Stimulated activated CD4-positive, alpha-beta T cell treated with anti-CD3 and anti-CD28 coated beads, Interleukin-1b, Interleukin-23, amount 100 ng/mL, for 1 hour (primary cell): ENCODE measurements at places on chromosomes 11 and 22.

- no peak for DNase-seq
Observed at GRCh38 chr11:15707971-15708370, 593.2 kb downstream of the INSC start.

DNA sequence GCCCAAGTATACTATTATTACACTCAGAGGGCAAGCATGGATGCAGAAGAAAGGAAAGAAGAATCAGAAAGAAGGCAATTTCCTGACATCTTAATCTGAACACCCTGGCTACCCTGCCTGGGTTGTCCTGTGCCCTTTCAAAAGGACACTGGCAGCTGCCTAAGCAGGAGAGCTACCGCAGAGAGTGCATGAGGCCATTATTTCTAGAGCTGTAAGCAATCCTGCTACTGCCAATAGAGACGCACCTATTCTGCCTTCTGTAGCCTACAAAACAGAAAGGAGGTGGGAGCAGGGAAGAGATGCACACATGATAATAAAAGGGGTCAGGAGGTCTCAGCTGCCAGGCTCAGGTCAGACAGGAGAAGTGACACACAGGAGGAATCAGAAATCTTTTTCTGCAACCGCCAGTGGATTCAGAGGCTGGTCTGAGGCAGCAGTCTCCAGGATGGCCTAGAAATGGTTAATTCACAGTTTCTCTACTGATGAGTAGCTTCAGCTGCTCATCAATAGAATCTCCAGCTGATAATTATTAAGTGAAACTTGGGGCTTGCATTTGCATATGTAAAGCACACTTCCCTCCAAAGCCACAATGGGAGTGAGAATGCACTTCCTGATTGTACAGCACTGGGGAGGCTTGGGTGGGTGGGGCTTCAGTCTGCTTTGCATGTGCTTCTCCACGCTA lies 253.9 kb downstream of the LARGE1 start:
- DNase-seq, result no peak

DNA sequence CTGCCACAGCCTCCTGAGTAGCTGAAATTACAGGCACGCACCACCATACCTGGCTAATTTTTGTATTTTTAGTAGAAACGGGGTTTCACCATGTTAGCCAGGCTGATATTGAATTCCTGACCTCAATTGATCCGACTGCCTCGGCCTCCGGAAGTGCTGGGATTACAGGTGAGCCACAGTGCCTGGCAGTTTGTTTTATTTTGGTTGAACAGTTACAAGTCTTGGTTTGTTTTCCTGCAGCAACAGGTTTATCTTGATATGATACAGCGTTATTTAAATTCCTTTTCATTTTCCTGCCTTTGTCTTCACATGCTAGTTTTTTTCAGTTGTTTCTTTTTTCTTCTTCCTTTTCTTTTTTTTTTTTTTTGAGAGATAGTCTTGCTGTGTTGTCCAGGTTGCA lies 4.0 kb upstream of the SLC3A2 start:
- DNase-seq, result no peak

DNA sequence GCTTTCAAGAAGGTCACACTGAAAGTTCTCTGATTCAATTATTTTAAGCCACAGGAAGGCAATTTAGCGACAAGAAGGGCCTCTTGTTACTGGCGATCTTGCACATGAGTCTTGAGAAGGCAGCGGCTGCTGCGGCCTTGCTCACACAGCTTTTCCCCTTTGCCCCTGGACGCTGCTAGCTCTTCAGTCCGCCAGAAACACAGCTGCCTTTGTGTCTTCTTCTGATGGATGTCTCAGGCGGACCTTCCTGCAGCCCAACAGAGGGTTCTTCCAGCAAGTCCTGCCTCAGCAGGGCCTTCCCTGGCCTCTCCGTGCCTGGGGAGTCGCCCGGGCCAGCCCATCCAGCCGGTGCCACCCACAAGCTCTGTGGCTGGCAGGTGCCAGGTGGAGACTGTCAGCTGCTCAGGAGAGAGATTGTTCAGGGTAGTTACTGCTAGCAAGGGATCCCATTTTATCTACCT lies 59.4 kb downstream of the PKNOX2 start:
- DNase-seq, result no peak

GRCh38 chr22:31342389-31343140 lies 3.6 kb downstream of the PATZ1 start:
- no peak for DNase-seq

DNA sequence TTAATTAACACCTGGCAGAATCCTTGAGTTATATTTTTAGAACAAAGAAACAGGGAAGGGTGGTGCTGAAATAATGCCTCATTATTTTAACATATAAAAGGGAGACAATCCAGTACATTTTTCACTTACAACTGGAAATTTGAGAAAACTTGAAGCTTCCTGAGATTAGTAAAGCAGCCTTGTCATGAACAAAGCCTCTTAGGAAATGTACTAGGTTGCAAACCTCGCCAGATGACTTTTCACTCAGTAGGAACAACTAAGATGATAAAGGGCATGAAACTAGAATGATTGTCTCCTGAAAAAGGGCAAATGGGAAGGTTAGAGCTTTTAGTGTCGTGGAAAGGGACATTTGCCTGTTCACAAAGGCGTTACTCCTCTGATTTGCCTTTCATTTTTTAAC lies 289.6 kb downstream of the ETS1 start:
- no peak for DNase-seq

DNA sequence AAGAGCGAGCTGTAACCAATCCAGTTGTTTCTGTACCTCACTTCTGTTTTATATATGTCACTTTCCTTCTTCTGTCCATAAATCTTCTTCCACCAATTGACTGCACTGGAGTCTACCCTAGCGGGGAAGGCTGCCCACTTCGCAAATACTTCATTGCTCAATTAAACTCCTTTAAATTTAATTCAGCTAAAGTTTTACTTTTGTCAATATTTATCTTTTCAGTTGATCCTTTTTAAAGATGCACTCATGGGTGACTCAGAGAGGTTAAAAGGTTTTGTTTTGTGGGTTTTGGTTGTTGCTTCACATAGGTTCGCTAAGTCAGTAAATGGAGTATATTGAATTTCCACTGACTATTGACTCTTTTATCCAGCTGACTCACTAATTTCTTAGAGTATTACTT lies 597.2 kb downstream of the DLG2 start:
- no peak for DNase-seq

DNA sequence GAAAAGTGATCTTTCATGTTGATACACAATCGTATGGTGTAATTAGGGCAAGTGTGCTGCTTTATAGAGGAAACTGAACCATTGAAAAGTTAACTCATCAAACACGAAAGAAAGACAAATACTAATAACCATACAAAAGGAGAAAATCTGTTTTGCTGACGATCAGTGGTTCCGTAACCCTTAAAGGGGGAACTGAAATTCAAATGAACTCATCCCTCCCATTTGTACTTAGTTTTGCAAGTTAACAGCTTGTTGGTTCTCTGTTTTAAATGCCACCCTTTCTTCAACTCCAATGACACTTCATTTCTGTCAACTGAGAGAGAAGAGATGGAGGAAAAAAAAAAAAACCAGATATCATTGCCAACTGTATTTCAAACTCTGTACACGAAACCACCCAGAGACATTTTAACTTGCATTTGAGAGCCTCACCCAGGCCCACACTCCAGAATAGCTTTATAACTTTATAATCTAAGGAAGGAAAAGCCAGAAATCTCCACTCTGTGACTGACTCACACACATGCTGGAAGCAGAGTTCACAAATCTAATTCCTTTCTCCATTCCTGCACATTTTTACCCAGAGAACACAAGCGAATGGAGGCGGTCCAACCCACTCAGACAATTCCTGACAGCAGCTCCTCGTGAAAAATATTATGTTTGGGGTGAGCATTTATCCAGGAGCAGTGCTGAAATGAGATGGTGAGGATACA lies 17.4 kb upstream of the CSNK2A3 start:
- no peak for DNase-seq

DNA sequence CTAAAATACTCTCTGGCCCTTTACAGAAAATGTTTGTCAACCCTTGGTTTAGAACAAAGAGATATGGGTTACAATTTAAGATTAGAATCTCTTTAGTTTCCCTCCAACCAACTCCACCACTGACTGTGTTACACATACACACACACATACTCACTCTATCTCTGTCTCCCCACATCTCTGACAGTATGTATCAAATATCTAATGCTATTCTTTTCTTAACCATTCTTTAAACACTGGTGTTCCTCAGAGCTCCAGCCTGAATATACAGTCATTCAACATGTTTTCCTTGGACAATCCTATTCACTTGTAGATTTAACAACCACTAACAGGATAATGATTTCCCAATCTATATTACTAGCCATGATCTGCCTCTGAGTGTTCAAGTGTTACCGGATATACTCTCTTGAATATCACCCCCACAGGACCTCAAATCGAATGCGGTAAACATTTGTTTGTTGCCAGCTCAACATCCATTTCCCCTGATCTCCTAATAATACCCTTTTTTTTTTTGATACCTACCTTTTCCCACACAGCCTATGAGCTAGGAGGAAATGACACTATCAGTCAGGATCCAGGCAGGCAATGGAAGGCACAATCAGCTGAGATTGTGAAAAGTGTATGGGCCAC lies 6.1 kb downstream of the MPZL3 start:
- DNase-seq, result no peak

DNA sequence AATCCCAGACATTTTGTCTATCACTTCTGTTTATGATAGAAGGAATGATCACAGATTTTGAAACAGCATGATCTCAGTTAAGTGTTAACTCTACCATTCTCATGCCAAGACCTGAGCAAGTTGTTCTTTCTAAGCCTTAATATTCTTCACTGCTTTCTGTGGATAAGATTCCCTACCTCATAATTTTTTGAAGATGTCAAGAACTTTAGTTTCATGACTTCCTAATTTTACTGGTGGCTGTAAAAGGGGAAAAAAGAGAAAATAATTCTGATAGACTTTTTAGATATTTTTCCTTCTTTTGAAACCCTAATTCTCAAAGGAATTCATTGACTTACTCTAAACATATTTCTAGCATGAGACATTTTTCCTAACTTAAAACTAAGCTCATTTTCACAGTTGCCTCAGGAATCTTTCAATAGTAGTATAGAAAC lies 520.0 kb upstream of the LUZP2 start:
- DNase-seq, result no peak

- no peak for DNase-seq
Observed at GRCh38 chr11:2778630-2779498, 79.1 kb upstream of the KCNQ1OT1 start.

DNA sequence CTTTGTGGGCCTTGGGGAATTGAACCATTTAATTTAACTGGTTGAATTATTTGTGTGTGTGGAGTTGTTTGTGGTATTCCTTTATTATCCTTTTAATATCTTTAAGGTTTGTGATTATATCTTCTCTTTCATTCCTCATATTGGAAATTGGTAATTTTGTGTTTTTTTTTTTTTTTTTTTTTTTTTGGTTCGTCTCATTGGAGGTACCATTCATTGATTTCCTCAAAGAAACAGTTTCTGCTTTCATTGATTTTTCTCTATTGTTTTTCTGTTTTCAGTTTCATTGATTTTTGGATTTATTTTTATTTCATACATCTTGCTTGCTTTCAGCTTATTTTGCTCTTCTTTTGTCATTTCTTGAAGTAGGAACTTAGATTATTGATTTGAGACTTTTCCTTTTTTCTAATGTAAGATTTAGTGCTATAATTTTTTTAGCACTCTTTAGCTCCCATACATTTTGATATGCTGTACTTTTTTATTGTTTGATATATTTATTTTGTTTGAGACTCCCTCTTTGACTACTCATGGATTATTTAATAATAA lies 31.0 kb upstream of the MAPK1 start:
- no peak for DNase-seq

- no peak for DNase-seq
Observed at GRCh38 chr11:127003260-127003981, 2.9 kb upstream of the KIRREL3 start.

DNA sequence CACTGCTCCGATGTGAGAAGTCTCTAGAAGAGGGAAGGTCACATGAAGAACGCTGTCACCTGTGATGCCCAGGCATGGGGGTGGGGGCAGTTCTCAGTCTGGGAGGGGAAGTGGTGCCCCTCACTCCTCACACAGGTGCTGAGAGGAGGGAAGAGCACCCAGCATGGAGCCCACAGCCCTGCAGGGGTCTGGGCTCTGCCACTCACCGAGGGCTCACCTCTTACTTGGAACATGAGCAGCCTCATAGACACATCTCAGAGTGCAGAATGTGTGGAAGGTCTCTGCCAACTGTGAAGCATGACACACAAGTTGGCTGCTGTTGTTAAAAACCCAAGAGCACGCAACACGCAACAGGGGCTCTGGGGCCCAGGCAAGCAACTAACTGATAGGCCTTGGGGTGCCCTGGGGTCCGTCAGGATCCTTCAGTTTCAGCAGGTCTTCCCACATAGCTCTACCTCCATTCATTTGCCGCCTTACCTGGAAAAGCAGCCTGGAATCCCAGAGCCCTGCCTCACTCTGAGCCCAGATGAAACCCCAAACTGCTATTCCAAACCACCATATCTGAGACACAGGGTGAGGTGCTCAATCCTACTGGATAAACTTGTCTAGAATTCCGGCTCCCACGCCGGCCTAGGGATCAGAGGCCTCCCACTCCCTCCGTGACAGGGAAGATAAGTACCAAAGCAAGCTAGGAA lies 17.5 kb upstream of the TMPRSS4 start:
- DNase-seq, result no peak

DNA sequence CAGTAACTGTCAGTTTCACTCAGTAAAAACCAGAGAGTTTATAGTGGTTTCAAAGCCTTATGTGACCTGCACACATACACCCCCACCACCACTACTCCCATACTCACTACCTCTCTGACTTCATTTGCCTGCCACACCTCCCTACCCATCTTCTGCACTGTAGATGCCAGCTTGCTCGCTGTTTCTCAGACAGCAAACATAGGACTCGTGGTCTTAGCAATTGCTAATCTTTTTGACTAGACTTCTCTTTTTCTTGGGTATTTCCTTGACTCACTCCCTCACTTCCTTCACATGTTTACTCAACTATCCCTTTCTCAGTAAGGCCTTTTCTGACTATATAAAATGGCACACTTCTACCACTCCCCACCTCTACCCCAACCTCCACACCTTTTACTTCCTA lies 27.8 kb downstream of the CEP295 start:
- DNase-seq, result no peak

GRCh38 chr11:64263021-64263946 lies 12.0 kb downstream of the PLCB3 start:
- no peak for DNase-seq

DNA sequence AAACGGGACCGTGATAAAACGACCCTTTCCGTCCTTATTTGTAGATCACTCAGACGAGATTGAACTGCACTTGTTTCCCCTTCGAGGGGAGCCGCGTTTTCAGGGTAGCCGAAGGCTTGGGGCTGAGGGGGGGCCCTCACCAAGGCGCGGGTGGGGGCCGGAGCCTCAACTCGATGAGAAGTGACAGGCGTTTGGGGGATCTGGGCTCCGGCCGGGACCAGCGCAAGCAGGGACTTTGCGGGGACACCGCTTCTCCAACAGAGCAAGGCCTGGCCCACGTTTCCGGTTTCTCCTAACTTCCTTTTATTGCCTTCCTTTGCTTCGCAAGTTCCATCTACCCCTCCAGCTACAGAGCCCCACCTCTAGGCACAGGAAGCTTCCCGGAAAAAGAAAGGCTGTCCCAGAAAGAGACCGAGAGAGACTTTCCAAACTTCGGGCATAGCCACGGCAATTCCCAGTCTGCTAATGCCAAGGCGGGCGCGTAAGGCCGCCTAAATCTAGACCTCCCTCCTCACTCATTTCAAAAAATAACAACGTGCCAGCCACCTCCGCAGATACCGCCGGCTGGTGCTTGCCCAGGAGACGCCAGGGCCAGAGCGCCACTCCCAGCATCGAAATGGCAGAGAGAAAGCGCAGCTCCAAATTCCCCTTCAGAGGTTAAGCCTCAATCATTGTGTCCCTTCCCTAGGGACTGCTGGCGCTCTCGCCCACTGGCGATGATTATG lies 6.6 kb downstream of the PAX6 start:
- DNase-seq, result no peak

GRCh38 chr22:36221799-36222751 lies 17.3 kb downstream of the APOL2 start:
- no peak for DNase-seq

GRCh38 chr11:115206365-115207022 lies 297.7 kb downstream of the CADM1 start:
- DNase-seq, result no peak
